Nucleus accumbens (tissue), 56 donors: ENCODE measurements at places on chromosomes 5 and 9.

- DNase-seq, result no peak
Observed at GRCh38 chr9:130780865-130781504, 54.1 kb upstream of the ABL1 start.

DNA sequence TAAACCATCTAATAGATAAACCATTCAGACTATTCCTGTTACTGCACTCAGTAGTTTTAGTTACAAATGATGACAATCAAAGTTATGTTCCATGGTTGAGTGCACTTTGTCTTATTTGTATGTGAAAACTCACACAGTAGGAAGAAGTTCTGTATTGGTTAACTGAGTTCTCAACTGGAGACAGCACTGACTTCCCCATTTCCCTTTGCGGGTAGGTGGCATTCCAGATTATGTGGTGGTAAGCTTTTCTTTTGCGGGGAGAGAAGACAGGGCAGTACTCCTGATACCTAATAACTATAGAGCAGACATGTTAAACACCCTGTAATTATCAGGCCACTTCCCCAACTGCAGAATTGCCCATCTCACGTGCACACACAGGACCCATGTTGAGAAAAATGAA lies 24.4 kb downstream of the TARS1 start:
- no peak for DNase-seq

- peak; percentile 76 for DNase-seq
Observed at GRCh38 chr5:58999804-59000203, 416.9 kb downstream of the RAB3C start.

- no peak for DNase-seq
Observed at GRCh38 chr5:3007577-3007976, 256.1 kb upstream of the IRX2 start.

DNA sequence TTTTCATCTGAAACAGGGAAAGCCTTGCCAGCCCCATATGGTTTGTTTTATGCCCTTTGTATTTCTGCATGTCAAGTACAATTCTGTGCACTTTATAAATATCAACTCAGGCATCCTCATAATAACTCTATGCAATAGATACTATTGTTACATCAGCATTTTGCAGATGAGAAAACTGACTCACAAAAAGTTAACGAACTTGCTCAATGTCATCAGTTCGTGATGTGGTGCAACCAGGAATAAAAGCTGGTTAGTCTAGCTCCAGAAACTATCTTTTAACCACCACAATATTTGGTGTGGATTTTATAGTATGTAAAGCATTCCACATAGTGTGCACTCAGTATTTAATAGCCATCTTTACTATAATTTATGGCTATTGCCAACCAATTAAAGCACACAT lies 134.9 kb downstream of the MRPS30 start:
- no peak for DNase-seq
